ENCODE measurements at places on chromosomes 3 and 15. TPM values are rescaled to one million over a fixed set of nuclear protein-coding genes. Genes with fewer than 3 reads are reported as not detected.

Gene MST1R
- total RNA-seq: 1.4 TPM

Gene CCDC54
- not detected for total RNA-seq

Gene KNG1
- total RNA-seq: not detected

Gene PRSS50
- total RNA-seq: not detected

Gene FBXO40
- not detected for total RNA-seq

Gene NANOGP8
- 0.64 TPM for total RNA-seq

Gene GOLGA8M
- total RNA-seq: 0.08 TPM

Gene CD276
- 85.1 TPM for total RNA-seq

Gene PRR23E
- total RNA-seq: not detected

Gene ABCC5
- total RNA-seq: 9.0 TPM

Gene COMMD2
- 21.8 TPM for total RNA-seq

Data from A375 (cell line).